ENCODE measurements at places on chromosomes 7 and 10. TPM values are rescaled to one million over a fixed set of nuclear protein-coding genes. Genes with fewer than 3 reads are reported as not detected.

The DNA2 gene
- 37.3 TPM for total RNA-seq

GRCh38 chr7:47663213-47663612 is 81.3 kb upstream of the TNS3 start:
- no peak for DNase-seq

The CLRN3 gene
- total RNA-seq = not detected

- no peak for DNase-seq
Measured at GRCh38 chr10:122467701-122468100, 6.3 kb downstream of the HTRA1 start.

The PGAM2 gene
- total RNA-seq = 0.44 TPM

The FAM24B gene
- 10.1 TPM for total RNA-seq

All from CD8-positive, alpha-beta memory T cell (primary cell).